ENCODE measurements at places on chromosomes 2 and 18. TPM values are rescaled to one million over a fixed set of nuclear protein-coding genes. Genes with fewer than 3 reads are reported as not detected.
A peak's percentile ranks its signal among the peaks of the same experiment; 100 is the strongest.

GRCh38 chr2:27796791-27797765 lies 25.6 kb downstream of the MRPL33 start:
- DNase-seq: no peak

MGAT4A gene
- total RNA-seq: 101 TPM

IL37 gene
- not detected for total RNA-seq

CPLX4 gene
- not detected for total RNA-seq

- peak; percentile 62 for DNase-seq
Observed at GRCh38 chr2:24972315-24972961, 683 bp upstream of the DNAJC27 start.

GRCh38 chr2:167544602-167545001 lies 656.3 kb downstream of the XIRP2 start:
- no peak for DNase-seq

DNA sequence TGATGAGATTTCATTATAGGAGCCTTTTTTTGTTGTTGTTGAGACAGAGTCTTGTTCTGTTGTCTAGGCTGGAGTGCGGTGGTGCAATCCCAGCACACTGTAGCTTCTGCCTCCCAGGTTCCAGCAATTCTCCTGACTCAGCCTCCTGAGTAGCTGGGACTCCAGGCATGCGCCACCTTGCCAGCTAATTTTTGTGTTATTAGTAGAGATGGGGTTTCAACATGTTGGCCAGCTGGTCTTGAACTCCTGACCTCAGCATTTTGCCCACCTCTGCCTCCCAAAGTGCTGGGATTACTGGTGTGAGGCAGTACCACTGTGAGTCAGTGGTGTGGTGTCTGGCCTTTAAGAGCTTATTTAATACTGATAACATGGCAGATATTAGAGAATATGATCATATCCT lies 60.1 kb downstream of the MOB4 start:
- DNase-seq: no peak

HOXD3 gene
- total RNA-seq: 29.3 TPM

ELOA2 gene
- total RNA-seq: not detected

DNA sequence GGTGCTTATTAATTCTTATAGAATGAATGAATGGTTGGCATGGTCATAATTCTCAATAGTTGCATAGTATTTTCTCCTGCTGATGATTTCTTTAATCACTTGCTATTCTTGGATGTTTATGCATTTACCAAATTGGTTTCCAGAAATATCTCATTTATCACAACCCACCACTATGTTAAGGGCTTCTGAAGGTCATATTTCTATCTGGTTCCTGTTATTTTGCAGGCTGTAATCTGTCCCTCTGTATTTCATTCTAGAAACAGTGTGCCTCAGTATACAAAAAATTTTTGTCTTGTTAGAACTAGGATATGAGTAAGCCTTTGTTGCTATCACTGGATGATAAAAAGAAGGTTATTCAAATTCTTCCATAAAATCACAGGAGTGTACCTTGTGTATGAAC lies 6.1 kb upstream of the ATP8B1 start:
- DNase-seq: no peak

GRCh38 chr2:217250013-217250524 lies 390.2 kb upstream of the TNP1 start:
- DNase-seq: peak; percentile 81

DNA sequence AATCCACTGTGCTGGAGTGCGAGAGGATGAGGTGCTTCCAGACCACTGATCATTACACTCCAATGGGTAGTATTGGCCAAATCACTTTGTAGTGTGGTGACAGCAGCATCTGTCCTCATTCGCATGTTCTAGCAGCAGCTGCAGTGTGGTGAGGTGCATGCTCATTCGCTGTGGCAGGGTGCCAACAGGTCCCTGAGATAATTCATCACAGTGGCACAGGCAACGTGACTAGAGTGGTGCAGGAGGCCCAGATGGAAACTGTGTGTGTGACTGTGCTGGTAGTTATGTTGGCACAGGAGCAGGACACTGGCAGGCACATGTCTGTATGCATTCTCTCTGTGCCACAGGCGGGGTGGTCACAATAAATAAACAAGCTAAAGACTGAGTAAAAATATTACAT lies 329.5 kb upstream of the SYT4 start:
- DNase-seq: no peak

CXCR1 gene
- 0.09 TPM for total RNA-seq

DNA sequence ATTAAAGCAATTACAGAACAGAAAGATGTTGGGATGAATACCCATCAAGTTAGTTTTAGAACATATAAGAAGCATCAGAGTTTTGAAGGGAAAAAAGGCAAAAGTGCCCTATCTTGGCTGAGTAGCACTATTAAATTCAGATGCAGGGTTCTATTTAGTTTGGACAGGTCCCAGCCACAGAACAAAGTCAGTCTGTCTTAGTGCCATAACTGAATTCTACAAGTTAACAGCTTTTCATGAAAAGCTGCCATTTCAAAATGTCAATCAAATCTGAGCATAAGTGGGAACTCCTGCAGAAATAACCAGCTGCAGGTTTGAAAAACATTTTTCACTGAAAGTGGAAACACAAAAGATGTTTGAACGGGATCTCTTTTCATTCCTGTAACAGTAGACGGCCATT lies 160.4 kb downstream of the SRBD1 start:
- DNase-seq: no peak

DNA sequence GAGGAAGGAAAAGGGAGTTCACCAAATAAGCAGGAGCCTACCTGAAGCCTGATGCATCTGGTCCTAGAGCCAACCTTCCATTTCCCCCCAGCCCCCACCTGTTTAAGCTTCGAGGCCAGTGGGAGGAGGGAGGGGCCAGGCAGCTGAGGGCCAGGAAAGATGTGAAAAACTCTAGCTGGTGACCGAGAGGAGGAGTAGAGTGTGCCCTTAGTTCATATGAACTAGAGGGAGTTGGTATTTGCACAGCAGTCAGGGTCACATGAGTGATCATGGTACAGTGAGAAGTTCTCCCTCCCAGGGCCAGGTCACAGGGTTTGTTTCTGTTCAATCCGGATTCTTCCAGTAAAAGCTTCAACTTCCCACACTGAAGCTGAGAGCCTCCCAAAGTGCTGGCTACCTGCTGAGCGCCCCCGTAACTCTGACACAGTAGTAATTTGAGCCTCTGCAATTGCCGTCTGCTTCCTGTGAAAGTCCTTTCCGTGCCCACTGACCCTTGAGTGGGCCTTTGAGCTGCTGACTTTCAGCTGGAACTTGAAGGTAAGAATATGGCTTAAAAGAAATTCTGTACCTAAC lies at the start of gene SULT1C2:
SULT1C2 (plus strand) TSS at position 362 of the 573 bp plus-strand sequence. CDS start 4,773 bp downstream, outside the sequence.
- DNase-seq: peak; percentile 92

DNA sequence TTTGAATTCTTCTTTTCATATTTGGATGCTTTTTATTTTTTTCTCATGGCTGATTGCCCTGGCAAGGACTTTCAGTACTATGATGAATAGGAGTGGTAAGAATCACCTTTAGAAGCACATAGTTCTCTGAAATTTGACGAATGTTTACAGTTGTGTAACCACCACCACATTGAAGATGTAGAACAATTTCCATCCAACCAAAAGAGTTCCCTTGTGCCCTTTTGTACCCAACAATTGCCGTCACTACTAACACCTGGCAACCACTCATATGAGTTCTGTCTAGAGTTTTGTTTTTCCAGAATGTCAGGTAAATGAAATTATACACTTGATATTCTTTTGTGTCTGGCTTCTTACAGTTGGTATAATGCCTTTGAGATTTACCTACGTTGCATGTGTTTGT lies 28.7 kb upstream of the SLC16A14 start:
- DNase-seq: no peak

- DNase-seq: no peak
Observed at GRCh38 chr2:121539750-121540469, 9.2 kb downstream of the RNU4ATAC start.

- no peak for DNase-seq
Observed at GRCh38 chr18:37853706-37854105, 288.1 kb upstream of the CELF4 start.

LDAH gene
- total RNA-seq: 20.4 TPM

DNA sequence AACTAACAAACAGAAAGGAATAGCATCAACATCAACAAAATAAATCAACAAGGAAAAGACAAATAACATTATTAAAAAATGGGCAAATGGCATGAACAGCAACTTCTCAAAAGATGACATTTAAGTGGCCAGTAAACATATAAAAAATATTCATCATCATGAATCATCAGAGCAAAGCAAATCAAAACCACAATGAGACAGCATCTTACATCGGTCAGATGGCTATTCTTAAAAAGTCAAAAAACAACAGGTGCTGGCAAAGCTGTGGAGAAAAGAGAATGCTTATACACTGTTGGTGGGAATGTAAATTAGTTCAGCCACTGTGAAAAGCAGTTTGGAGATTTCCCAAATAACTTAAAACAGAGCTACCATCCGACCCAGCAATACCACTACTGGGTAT lies 327.1 kb downstream of the CMPK2 start:
- DNase-seq: no peak

DNA sequence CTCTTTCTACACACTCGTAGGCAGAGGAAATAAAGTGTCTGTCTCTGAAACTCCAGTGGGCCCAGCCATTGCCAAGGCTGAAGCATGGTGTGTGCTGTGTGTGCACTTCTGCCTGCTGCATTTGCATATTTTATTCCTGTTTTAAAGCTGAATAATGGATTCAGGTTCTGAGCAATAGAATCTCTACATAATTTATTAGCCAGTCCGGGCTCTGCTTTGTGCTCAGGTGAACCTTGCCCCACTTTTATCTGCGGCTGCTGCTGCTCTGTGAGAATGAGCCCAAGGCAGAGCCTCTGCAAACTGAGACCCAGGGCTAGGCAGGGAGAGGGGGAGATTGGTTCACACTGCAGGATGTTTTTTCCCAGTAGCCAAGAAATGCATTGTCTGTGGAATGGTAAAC lies 64.6 kb upstream of the SH3BP4 start:
- no peak for DNase-seq

DNA sequence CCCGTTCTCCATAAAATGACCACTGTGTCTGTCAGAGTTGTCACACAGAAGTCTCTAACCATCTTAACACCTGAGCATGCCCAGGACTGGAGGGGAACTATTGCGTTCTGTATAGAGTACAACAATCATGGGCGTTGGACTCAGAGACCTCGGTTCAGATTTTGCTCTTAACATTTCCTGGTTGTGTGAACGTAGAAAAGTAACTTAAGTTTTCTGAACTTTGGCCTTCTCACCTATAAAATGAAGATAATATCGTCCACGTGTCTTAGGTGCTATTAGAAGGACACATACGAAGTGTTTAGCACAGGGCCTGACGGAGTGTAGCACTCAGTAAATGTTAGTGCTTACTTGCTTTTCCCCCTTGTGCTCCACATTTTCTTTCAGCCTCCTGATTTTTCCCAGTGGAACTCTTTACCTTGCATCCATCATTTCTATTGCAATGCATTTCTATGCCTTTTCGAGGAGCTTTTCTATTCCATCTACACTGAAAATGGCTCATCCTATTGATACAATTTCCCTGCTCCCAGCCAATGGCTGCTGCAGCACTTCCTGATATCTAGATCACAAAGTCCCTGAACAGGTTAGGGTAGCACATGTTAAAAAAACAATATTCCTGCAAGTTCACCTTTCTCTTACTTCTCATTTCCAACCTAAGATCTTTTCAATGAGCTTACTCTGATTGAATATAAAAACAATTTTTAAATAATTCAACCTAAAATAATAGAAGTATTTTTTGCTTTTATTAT lies 22.7 kb downstream of the DPP10 start:
- no peak for DNase-seq

IL36G gene
- total RNA-seq: not detected

GRCh38 chr18:11496526-11497172 lies 112.7 kb upstream of the SLC35G4 start:
- no peak for DNase-seq

- DNase-seq: no peak
Observed at GRCh38 chr18:51516478-51517038, 319.1 kb upstream of the MEX3C start.

- no peak for DNase-seq
Observed at GRCh38 chr2:84694088-84694622, 177.9 kb downstream of the DNAH6 start.

- no peak for DNase-seq
Observed at GRCh38 chr2:147293991-147294824, 550.6 kb upstream of the ACVR2A start.

DNA sequence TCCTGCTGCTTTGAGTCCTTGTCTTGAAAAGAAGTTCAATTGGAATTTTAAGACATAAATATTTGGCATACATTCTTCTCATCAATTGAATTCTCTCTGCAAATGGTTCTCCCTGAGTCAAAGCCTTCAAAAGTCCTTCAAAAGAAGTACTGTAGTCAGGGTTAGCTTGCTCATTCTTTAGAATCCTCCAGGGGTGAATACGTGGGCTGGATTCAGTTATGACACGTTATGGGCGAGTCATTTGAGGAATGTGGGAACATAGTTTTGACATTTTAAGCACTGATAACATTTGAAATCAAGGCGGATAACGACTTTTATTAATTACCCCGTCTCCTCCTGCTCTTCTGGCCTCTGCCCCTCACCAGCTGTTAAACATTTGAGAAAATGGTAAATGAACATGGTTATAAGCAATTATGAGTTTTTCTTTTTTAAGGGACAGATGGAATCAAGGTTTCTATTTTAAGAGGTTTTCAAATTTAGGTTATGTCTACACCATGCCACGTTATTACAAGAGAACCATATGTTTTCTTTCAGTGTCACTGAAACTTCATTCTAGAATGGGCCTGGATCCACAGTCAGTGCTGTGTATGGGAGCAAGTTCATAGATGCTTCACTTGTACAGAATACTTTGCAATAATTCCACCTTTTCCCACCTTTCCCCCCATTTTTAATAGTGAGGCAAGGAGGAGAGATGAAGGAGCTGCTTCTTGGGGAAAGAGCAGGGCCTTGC lies 273.1 kb downstream of the TSN start:
- DNase-seq: peak; percentile 40

DNA sequence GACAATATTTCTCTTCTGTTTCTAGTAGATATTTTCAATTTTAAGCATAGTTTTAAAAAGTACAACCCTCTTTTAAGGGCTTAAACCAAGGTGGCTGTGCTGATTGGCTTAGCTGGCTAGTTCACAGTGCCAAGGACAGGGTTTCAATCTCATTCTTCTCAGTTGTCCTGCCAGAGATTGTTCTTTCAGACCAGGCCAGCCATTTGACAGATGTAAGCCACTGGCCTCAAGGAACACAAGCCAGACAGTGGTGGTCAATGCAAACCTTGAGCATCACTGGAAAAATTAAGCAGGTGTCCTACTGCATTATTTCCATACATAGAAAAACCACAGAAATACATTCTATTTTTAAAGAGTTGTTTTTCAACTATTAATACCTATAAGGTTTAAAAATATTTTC lies 5.9 kb downstream of the RNF103 start:
- no peak for DNase-seq

GAL3ST2 gene
- total RNA-seq: 0.19 TPM

DNA sequence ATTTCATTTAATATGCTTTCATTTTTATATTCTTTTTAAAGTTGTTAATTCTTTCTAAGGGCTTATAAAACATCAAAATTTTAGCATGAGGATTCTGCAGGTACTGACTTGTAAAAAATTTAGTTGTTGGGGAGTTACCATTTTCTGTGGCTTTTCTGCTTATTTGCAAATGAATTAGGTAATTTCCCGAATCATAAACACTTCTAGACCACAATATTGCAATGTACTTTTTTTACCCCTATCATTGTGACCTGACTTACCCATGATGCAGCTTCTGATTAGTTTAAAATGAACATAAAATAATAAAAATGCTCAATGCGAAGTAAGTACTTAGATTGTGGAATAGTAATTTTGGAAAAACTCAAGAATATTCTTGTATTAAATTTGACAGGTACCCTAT lies 11.4 kb downstream of the ARL6IP6 start:
- no peak for DNase-seq

DSG1 gene
- not detected for total RNA-seq

Data from kidney (tissue), 22 donors.